A172 (cell line): ENCODE measurements at places on chromosomes 7 and 10. TPM values are rescaled to one million over a fixed set of nuclear protein-coding genes. Genes with fewer than 3 reads are reported as not detected.

DNA sequence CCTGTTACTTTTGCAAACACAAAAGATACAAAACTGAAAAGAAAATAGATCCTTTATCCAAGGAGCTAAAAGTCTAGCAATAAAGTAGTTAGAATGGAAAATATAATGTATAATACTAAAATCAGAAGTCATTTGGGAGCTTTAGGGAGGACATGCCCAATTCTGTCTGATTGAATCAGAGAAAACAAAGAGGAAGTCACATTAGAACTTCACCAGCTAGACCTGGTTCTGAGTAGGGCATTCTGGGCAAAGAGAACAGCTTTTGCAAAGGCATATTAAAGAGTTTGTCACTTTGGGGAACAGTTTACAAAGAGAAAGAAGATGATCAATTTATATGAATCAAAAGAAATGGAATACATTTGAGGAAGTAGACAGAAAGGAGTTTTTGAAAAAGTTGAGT lies 107.0 kb upstream of the PRSS1 start:
- DNase-seq, result no peak

- no peak for DNase-seq
Measured at GRCh38 chr7:36272211-36272566, 117.5 kb upstream of the ANLN start.

DNA sequence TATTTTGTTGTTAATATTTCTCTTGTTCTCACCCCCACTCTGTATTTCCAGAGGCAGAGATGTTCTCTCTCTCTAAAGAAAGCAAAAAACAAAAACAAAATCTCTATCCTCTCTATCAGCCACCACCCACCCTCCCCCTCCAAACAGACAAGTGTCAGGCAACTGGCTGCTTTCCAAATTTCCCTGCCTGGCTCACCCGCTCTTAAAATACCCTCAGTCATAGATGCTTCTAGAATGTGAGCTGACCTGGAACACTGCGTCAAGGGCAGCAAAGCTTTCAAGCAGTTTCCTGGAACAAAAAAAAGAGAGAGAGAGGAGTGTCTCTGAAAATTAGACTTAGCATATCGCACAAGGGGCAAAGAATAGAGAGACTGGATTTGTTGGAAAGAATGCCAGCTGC lies 341.0 kb upstream of the ZMIZ1 start:
- no peak for DNase-seq

GRCh38 chr10:85946713-85947326 lies 419.8 kb downstream of the GRID1 start:
- no peak for DNase-seq

HOXA9 gene
- 74.8 and 88.6 TPM in 2 replicates for total RNA-seq

- no peak for DNase-seq
Measured at GRCh38 chr7:64555046-64555445, 7.8 kb downstream of the ZNF680 start.

BCAP29 gene
- total RNA-seq, result 127 and 151 TPM in 2 replicates

DLX6 gene
- total RNA-seq, result not detected in 2 replicates

TUBAL3 gene
- total RNA-seq, result not detected in 2 replicates

GRCh38 chr7:151038951-151039849 lies 9.1 kb upstream of the ASIC3 start:
- DNase-seq, result peak; percentile 99

ZYX gene
- 53.2 and 57.0 TPM in 2 replicates for total RNA-seq

DNA sequence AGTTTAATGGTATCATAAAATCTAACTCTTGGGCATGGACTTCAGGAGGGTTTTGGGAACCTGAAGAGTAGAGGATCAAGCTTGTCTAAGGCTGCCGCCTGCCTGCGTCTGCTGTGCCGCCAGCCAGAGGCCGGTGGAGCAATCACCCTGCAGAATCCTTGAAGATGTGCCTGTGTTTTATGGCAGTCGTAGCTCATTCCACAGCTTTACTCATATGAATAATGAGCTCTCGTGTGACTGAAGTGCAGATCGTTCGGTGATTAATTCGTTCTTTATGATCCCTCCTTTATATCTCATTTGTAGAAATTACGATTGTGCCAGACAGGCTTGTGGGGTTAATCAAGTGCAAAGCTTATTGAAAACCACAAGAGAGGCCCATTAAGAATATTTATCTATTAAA lies 100.8 kb downstream of the ACTR3B start:
- no peak for DNase-seq

PPIF gene
- 38.2 and 47.2 TPM in 2 replicates for total RNA-seq

- DNase-seq, result no peak
Measured at GRCh38 chr7:117114272-117114671, 161.0 kb downstream of the ST7 start.

- DNase-seq, result no peak
Measured at GRCh38 chr10:29970576-29970975, 88.8 kb downstream of the JCAD start.

GRCh38 chr7:139774376-139774775 lies 3.4 kb downstream of the HIPK2 start:
- DNase-seq, result peak; percentile 75

DNA sequence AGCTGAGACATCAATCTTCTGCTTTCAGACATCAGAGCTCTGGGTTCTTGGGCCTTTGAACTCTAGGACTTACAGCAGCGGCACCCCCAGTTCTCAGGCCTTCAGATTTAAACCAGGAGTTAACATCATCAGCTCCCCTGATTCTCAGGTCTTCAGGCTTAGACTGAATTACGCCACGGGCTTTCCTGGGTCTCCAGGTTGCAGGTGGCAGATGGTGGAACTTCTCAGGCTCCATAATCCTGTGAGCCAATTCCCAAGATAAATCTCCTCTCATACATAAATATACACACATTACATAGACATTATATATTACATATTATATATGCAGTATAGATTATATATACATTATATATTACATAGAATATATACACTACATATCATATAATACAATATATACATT lies 408.9 kb upstream of the AUTS2 start:
- no peak for DNase-seq

DNA sequence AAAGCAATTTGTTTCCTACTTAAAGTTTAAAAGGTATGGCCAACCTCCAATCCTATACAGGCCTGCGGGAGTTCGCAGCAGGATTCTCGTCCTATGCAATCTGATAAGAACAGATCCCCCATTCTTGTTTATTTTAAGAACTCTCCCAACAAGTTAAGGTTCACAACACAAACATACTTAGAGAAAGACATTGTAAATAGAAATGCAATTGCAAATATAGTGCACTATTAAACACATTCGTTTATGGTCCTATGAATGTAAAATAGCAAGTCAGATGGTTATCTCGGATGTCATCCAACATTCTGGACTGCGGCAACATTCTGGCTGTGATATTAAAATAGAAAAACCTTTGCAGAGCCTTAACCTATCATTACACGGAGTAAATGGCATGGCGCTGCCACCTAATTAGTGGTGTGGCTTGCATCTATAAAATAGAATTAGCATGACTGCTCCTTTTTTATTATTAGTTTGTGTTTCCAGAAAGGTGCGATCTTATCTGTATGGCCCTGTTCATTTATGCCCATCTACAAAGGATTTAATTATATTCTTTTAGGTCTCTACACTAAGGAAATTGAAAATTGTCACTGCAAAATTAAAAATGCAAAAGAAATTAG lies 37.0 kb downstream of the BEND7 start:
- DNase-seq, result no peak

MPP7 gene
- 124 and 142 TPM in 2 replicates for total RNA-seq

DNA sequence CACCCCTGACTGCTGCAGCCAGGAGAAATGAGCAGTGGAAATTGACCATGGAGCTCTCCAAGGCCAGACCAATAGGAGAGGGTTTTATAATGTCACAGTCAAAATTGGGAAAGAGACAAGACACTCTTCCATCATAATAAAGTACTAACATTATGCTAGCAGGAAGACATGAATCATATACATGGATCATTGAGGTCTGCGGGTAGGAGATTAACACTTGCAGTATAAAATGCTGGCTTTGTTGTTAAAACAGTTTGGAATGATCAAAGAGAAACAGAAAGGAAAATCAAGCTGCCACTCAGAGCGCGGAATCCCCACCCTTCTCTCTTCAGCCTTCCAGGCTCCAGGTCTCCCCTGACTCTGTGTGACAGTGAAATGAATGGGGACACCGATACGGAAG lies 53.4 kb upstream of the CALN1 start:
- DNase-seq, result no peak

DNA sequence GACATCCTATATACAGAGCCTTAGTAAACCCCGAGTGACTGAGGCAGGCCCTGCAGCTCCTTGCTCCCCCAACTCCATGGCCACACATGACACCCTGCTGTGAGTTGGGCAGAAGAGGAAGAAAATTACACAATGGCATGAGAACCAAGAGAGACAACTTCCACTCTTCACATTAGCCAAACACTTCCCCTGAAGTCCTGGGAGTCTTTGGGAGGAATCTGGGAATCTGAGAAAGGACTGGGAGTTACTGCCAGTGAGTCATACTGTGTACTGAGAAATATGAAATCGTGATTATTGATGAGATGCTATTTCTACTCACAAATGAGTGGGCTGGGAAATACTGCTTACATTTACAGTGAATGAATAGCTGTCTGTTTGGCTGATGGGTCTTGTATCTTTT lies 116.6 kb downstream of the SPAG6 start:
- no peak for DNase-seq

- DNase-seq, result no peak
Measured at GRCh38 chr10:103696094-103696410, 159.3 kb downstream of the SH3PXD2A start.

- no peak for DNase-seq
Measured at GRCh38 chr10:50557130-50557682, 66.5 kb downstream of the SGMS1 start.

- DNase-seq, result no peak
Measured at GRCh38 chr7:15554744-15555143, 7.1 kb downstream of the AGMO start.

DNA sequence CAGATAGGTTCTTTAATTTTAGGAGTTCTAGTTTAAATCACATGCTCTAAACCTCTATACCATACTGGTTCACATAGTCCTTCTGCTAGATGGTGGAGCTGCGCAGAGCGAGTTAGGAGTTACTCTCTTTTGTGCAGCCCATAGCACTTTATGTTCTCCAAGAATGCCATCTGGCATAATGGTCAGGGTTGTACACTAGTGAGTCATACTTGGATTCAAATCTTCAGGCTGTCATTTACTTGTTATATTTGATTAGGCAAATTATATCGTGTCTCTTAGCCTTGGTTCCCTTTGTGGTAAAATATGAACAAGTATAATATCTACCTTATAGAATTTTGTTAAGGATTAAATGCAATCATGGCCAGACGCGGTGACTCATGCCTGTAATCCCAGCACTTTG lies 1078.3 kb downstream of the NRG3 start:
- DNase-seq, result no peak

- DNase-seq, result peak; percentile 82
Measured at GRCh38 chr7:151808400-151809145, 68.3 kb downstream of the PRKAG2 start.

DNA sequence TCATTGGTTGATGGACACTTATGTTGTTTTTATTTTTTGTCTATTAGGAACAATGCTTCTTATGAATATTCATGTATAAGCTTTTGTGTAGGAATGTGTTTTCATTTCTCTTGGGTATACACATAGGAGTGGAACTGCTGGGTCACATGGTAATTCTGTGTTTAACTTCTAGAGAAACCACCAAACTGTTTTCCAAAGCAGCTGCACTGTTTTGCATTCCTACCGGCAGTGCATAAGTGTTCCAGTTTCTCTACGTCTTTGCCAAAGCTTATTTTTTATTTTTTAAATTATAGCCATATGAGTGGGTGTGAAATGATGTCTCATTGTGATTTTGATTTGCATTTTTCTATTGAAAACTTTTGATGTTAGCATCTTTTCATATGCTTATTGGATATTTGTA lies 51.3 kb downstream of the ADK start:
- no peak for DNase-seq

DNA sequence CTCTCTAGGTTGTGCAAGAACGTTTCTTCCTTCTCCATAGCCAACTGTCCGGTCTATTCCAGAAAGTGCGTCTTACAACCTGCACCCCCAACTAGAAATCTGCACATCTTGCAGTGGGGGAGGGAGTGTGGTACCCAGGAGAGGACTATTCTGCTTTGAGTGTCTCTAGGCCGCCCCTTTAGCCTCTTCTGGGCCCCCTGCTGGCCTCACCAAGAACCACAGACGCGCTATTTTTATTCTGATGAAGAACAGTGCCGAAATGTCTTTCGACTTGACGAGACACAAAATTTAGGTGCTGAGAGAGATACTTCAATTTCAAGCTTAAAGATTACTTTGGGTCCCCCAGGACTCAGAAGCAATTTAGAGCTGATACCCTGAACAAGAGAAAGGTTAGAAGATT lies 1.0 kb downstream of the CNPY1 start:
- no peak for DNase-seq

SSC4D gene
- 0.76 and 2.4 TPM in 2 replicates for total RNA-seq
